ENCODE measurements at places on chromosomes 2 and 18.

- DNase-seq: no peak
Measured at GRCh38 chr2:137050949-137051348, 285.6 kb downstream of the THSD7B start.

DNA sequence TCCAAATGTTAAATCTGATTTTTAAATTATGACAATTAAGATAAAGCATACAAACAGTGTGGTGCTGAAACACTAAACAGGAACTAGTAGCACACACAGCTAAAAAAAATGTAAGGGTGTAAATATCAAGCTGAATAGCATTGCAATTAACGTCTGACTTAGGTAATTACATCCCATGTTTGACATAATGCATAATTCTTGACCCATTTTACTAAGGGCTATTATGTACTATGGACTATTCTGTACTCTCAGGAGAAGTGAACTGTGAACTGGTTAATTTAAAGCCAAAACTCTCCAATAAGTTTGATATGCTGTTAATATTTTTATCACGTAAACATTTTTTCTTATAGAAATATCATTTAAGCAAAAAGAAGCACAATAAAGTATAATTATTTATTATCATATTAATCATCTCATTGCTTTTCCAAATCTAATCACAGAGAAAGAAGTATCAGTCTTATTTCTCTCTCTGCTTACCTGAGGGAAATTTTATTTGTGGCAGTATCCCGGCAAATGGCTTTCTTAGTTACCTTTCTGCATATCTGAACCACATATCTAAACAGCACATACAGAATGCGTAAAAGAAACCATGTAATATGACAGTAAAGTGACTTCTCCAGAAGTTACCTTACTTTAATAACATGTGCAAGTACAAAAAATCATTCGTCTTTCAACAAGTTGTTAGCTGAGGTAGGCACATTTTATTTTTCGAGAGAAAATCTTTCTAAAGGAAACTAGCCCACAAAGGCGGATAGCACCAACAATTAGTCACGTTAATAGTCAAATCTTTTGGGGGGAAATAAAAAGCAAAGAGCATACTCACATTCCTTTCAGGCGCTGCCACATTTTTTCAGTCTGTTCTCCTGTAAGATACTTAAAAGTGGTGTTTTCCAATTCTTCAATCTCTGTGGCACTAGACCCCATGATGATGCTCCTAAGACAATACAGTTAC lies 94.9 kb upstream of the PDE1A start:
- no peak for DNase-seq

GRCh38 chr18:1053331-1054315 lies 149.0 kb downstream of the ADCYAP1 start:
- DNase-seq: no peak

GRCh38 chr18:54873884-54874255 lies 45.6 kb downstream of the RAB27B start:
- no peak for DNase-seq

DNA sequence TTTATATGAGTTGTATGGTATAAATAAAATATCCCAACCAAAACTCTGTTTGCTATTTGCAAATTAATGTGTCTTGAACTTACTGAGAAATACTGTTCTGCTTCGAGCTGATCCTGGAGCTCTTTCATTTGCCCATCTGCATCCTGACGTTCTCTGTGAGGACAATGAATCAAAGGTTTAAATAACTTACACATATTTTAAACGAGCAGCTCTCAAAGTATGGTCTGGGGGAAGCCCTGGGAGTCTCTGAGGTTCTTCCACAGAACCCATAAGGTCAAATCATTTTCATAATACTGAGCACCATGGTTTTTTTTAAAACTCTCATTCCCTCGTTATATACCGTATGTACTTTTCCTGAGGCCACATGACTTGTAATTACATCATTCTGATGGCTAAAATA lies 46.7 kb downstream of the SLC66A3 start:
- DNase-seq: no peak

GRCh38 chr2:43013821-43014345 lies 212.5 kb downstream of the ZFP36L2 start:
- DNase-seq: no peak
